ENCODE measurements at places on chromosomes 3 and 15.

DNA sequence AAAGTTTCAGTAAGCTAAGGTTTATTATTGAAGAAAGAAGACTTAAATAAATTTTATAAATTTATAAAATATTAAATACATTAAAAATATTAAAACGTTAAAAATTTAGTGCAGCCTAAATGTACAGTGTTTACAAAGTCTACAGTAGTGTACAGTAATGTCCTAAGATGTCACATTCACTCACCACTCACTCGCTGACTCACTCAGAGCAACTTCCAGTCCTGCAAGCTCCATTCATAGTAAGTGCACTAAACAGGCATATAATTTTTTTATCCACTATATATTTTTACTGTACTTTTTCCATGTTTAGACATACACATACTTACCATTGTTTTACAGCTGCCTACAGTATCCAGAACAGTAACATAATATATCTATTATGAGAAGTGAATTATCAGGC, 51.5 kb downstream of the TJP1 start:
- DNase-seq: no peak

DNA sequence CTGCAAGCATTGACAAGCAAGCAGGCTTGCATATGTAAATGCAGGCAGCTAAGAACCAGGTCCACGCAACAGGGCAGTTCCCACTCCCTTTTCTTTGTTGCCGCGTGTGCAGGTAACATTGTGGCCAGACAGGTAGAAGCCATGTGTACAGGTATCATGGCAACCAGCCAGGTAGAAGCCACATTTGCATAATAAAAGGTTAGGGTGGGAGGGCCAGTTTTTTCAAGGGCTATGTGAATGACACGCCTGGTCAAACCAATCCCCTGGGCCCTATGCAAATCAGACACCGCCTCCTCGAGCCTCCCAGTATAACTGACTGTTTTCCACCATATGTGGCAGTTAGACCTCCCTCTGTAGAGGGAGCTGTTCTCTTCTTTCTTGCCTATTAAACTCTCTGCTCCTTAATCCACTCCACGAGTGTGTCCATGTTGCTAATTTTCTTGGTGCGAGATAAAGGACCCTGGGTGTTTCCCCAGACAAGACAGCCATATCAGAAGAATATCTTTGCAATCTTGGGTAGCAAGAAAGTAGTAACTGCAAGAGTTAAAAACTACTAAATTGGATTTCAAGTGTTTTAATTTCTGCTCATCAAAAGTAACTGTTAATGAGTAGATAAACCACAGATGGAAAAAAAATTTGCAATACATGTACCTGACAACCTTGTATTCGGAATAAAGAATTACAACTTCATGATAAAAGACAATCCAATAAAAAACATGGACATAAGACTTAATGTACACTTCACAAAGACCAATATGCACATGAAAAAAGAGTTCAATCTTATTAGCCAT, 21.8 kb downstream of the PCOLCE2 start:
- DNase-seq: no peak

DNA sequence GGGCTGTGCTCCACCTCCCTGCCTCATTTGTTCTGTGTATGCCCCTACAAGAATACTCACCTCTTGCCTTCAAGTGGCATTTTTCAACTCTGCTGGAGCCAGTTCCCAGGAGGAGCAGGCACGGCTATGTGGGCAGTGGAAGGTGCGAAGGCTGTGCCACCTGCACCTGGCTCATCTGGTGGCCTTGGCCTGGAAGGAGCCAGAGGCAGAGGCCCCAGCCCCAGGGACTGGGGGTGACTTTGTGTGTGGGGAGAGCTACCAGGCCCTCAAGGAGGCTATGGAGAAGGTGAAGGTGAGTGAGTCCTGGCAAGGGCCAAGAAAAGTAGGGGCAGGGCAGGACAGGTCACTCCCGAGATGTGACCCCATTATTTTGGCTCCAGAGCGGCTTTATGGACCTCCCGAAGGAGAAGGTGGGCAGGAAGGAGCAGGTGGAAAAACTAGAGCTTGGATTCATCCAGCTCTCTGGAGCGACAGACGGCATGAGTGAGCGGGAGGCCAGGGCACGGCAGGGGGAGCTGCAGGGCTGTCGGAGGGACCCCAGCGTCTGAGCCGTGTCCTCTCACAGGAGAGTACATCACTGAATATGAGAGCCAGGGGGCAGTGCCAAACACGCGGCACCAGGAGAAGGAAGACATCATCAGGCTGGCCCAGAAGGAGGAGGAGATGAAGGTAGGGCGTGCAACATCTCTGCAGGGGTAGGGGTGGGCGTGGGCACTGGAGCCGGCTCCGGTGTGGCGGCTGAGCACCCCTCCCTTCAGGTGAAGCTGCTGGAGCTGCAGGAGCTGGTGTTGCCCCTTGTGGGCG, 57.3 kb upstream of the UBE2Q2 start:
- no peak for DNase-seq

DNA sequence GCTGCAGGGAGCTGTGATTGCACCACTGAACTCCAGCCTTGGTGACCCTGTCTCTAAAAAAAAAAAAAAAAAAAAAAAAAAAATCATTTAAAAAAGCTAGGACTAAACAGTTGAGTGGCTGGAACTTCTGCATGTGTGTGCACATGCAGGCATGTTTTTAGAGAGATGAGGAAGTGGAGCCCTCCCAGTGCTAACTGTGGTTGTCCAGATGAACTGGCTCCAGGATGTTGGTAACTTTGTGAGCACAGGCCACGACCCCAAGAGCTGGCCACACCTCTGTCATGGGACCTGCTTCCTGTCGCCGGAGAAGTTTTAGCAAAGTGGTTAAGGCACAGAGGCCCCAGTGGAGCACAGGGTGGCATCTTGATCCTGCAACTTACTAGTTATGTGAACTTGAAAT, 27.0 kb downstream of the CHCHD6 start:
- DNase-seq: no peak

- DNase-seq: no peak
These were observed 59.9 kb upstream of the RAD18 start for GRCh38 chr3:9023226-9023590.

DNA sequence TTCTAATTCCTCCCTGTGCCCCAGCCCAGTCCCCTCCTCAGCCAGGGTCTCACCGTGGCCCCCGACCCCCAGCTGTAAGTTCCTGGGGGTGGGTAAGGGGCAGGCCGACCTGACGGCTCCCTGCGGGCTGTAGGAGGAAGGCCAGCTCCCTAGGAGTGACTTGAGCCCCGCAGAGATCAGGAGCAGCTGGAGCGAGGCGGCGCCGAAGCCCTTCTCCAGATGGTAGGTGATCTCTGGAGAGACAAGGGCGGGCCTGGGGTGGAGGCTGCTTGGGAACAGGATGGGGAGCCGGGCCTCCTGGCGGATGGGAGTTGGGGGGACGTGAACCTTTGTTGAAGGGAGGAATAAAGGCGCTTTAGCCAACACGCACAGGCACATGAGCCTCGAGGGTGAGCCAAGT, 4.2 kb downstream of the SLC28A1 start:
- DNase-seq: no peak

- no peak for DNase-seq
These were observed 26.2 kb downstream of the FBXL22 start for GRCh38 chr15:63623232-63623969.

- no peak for DNase-seq
These were observed 246.5 kb upstream of the GOLIM4 start for GRCh38 chr3:168341956-168342936.

GRCh38 chr15:31271711-31272557, 54.7 kb upstream of the KLF13 start:
- DNase-seq: no peak

GRCh38 chr3:195859846-195860411, 48.2 kb upstream of the MUC4 start:
- no peak for DNase-seq

GRCh38 chr15:55349282-55349681, 30.3 kb downstream of the PIGB start:
- DNase-seq: no peak

- no peak for DNase-seq
These were observed 137.8 kb downstream of the DMXL2 start for GRCh38 chr15:51484781-51485180.

DNA sequence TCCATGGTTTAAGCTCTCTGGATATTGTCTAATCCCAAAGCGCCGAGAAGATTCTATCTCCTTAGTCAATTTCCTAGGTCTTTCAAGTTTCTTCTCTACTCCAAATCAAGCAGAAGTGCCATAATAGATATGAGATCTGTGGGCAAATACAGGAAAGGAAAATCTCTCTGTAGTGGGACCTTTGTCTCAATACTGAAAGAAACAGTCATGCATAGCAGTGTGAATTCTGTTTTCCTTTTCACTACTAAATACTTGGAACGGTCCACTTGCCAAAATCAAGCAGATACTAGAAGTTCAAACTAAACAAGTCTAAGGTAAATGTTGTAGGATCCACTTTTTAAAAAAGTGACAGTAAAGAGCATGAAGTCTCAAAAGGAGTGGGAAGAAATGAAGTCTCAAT, 236.6 kb downstream of the ZMAT3 start:
- no peak for DNase-seq

DNA sequence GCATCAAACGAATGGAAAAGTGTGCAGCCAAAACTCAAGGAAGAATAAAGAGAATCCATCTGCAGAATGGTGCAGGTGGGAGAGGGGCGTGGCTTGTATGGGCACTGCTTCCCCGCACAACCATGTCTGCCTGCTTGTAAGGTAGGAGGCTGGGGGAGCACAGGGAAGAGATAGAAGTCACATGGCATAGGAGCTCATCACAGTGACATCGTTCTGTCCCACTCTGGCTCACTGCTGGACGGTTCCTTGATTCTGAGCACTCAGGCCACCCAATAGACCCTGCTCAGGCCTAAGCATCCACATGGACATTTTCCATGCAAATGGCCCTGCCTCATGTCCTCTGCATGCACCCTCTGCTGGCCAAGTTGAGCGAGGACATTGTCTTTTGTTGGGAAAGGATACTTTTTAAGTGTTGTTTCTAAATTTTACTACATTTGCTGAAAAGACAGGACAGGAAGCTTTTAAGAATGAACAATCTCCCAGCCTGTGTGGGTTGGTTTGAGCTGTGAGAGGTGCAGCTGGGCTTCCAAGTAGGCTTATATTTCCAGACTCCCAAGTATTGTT, 3.1 kb downstream of the MYLK start:
- no peak for DNase-seq

DNA sequence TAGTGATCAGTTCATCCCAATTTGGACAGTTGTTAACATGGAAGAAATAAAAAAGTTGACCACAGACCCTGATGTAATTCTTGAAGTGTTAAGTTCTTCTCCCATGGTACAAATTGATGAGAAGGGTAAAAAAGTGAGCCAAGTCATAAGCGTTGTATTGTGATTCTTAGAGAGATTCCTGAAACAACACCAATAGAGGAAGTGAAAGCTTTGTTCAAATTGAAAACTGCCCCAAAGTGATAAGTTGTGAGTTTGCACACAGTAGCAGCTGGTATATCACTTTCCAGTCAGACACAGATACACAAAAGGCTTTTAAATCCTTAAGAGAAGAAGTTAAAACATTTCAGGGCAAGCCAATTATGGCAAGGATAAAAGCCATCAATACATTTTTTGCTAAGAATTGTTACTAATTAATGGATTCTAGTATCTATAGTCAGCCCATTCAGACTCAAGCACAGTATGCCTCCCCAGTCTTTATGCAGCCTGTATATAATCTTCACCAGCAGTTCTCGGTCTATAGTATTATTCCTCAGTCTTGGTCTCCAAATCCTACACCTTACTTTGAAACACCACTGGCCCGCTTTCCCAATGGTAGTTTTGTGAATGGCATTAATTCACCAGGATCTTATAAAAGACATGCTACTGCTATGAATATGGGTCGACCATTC, 38.2 kb downstream of the CDIN1 start:
- DNase-seq: no peak

GRCh38 chr15:66832664-66833063, 130.6 kb downstream of the SMAD6 start:
- DNase-seq: no peak

GRCh38 chr3:35664460-35664919, 25.2 kb downstream of the ARPP21 start:
- DNase-seq: no peak

GRCh38 chr3:17047162-17047561, 162.4 kb downstream of the PLCL2 start:
- no peak for DNase-seq

DNA sequence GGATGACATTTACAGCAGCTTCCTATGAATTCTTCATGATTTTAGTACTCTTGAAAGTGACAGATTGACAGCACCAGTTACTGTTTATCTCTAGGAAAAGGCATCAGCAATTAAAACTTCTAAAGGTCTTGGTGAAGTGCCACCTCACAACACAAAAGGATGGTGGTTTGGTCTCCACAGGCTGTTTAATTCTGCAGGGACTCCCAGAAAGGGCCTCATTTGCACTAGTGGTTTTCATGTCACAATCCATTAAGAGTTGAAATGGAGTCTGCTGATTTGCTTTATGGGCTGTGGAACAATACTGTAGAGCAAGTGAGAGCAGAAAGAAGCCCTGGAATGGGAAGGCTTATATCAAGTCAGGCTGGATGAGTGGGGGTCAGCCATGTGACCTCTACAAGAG, 225.3 kb upstream of the KCNMB2 start:
- no peak for DNase-seq

Measured in central memory CD8-positive, alpha-beta T cell (primary cell).